ENCODE measurements at places on chromosomes 16 and 17.

- no peak for DNase-seq
Measured at GRCh38 chr17:17495536-17496188, 533 bp downstream of the RASD1 start.

GRCh38 chr16:89827383-89828198 lies 684 bp upstream of the SPIRE2 start:
- no peak for DNase-seq

DNA sequence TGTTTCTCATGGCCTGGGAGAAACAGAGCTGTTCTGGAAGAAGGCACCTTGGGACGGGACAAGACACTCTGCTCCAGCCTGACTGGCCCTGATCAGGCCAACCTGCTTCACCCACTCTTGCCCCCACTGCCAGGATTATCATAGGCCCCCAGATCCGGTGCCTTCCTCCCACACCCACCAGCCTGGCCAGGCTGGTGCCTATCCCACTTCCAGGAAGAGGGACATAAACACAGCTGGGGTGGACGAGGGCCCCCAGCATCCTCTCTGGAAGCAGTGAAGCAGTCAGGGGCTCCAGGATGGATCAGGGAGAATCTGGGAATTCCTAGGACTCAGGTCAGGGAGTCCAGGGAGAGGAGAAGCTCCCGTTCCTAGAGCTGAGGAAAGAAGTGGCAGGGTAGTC lies 16.9 kb upstream of the ITGA3 start:
- DNase-seq, result no peak

GRCh38 chr17:11302401-11303186 lies 61.6 kb downstream of the SHISA6 start:
- no peak for DNase-seq
